ENCODE measurements at places on chromosomes 6 and 20.

GRCh38 chr20:1827974-1828785 is 67.0 kb upstream of the SIRPA start:
- no peak for DNase-seq

DNA sequence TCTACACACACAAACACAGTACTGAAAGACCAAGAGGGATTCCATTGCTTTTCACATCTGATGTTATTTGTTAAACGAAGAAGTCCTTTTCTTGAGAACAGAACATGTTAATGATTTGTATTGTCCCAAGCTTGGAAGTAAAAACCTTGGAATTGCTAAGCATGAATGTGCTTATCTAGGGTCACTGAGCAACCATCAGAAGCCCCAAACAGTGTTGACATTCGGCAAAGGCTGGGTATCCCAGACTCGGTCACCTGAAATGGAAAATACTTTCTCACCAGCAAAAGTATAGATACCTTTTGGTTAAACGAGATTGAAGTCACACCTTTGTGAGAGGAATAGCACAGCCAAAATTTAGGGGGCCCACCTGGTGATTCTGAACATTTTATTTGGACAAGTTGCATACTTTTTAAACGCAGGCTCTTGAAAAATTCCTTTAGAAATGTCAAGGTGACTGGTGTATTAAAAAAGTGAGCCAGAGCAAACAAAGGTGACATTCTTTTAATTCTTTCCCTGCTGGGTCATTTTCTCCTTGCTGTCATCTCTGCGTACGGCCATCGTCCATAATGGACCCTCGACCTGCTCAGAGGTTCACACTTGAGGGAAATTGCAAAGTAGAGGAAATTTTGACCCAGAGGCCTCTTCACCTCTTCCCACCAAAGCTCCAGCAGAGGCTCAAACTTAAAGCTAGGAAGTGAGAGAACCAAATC is 95.8 kb upstream of the FOXA2 start:
- DNase-seq: no peak

DNA sequence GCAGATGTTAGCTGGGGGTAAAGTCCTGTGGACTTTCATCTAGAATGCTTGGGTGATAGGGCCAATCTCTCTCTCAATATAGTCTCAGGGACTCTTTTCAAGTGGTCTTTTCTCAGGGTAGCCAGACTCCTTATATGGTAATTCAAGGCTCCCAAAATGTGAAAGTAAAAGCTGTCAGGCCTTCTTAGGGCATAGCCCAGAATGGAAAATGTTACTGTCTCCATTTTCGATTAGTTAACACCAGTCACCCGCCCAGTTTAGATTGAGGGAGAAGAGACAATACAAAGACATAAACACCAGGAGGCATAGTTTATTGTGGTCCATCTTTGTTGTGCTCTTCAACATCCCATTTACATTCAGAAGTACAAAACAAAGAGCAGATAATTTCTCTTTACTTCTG is 295.8 kb downstream of the EPHA7 start:
- no peak for DNase-seq

DNA sequence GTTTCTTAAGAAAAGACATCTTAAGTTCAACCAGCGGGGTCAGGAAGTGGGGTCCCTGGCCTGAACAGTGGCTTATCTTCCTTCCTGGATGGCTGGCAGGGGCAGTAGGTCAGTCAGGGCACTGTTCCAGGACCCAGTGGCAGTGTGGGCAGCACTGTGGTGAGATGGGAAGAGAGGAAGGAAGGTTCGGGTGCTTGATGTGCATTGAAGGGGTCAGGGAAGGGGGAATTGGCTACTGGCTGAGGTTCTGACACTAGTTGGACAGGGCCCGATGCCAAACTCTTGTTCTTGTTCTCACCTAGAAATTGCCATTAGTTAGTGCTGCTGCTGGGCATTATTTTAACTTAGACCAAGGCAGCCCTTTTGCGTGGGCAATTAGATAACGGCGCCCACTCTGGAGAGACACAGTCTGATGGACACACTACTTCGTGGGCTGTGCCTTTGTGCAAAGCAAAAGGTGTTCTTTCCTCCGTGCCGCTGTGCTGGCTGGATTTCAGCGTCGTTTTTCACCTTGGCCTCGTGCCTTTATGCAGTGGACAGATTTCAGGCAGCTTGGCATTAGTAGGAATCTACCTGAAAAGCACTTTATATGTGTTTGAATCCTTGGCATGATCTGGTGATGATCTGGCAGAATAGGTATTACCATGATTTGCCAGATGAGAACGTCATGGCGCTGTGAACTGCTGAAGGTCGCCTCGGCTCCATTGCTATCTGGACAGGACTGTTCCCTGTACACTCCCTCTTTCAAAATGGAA is 30.3 kb downstream of the UTRN start:
- peak; percentile 47 for DNase-seq

DNA sequence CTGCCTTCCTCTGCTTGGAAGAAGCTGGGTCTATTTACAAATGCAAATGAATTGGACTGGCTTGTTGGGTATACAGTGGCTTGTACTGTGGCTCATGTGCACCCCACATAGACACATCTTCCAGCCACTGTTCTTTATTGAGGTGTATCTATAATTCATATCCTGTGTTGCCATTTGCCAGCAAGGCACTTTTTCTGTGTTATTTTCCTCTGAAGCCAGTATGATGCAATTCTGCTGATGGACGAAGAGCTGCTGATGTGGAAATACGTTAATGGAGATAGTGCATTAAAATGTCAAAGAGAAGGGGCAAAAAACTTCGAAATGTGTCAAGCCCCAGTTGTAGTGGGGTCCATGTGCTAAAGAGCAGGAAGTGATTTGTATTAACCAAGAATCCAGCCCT is 167.5 kb downstream of the TMEM242 start:
- DNase-seq: no peak

GRCh38 chr6:108127826-108128225 is 38.0 kb upstream of the NR2E1 start:
- DNase-seq: no peak

DNA sequence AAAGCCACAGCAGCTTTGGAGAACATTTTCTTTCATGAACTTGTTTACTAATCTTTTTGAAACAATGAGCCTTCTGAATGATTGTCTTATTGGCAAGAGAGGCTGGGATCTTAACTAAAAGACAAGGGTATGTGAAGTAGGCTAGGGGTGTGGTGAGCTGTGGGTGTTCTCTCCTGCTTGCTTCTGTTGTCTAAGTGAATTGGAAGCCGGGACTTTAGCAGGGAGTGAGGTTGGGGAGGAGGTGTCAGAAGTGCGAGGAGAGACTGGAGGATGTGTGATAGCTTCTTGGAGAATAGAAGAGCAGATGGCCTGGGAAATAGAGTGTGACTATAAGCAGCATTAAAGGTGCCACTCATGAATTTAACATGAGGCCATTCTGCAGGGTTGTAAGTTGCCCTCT is 562.8 kb downstream of the UTRN start:
- no peak for DNase-seq

GRCh38 chr6:76124018-76124417 is 51.6 kb upstream of the IMPG1 start:
- no peak for DNase-seq

- DNase-seq: no peak
Measured at GRCh38 chr20:41218466-41218865, 81.1 kb downstream of the PLCG1 start.
